Spleen (tissue), 13 donors: ENCODE measurements at places on chromosomes 4 and X. TPM values are rescaled to one million over a fixed set of nuclear protein-coding genes. Genes with fewer than 3 reads are reported as not detected.

- H3K4me1 ChIP-seq, result no peaks in the 10 kb centered on the region
- H3K36me3 ChIP-seq, result no peaks in the 10 kb centered on the region
- no peak overlapping the region for H3K4me3 ChIP-seq
- no peak for DNase-seq
- H3K27ac ChIP-seq, result no peak overlapping the region
- H3K27me3 ChIP-seq, result no peaks in the 10 kb centered on the region
Observed at GRCh38 chr4:98794565-98795205, 134.2 kb downstream of the EIF4E start.

DNA sequence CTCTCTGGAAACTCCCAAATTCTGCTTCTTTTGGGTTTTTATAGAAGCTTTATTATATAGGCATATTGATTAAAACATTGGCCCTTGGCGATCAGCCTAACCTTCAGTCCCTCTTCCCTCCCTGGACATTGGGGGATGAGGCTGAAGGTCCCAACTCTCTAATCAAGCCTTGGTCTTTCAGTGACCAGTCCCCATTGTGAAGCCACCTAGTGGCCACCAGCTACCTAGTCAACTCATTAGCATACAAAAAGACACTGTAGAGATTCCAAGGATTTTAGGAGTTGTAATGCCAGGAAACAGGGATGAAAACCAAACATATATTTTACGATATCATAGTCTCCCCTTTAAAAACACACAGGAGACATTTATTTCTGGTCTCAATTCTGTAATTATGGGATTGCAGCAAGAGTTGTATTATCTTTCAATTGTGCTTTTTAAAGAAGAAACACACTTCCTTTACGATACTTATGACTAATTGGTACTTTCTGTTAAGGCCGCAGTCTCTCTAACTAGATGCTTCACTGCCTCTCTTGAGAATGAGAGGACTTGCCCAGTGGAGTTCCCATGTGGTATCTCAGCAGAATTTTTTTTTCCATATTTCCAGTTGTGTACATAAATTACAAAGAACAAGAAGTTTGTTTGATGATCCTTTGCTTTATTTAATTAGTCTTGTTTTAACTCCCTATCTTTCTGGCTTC lies 58.2 kb downstream of the WDR17 start:
- no peak overlapping the region for H3K4me3 ChIP-seq
- no peaks in the 10 kb centered on the region for H3K27me3 ChIP-seq
- DNase-seq, result no peak
- H3K4me1 ChIP-seq, result no peaks in the 10 kb centered on the region
- no peaks in the 10 kb centered on the region for H3K36me3 ChIP-seq
- no peak overlapping the region for H3K27ac ChIP-seq

The TMEM31 gene
- not detected for total RNA-seq

The TCEAL5 gene
- total RNA-seq, result not detected

The CLNK gene
- 1.2 TPM for total RNA-seq

DNA sequence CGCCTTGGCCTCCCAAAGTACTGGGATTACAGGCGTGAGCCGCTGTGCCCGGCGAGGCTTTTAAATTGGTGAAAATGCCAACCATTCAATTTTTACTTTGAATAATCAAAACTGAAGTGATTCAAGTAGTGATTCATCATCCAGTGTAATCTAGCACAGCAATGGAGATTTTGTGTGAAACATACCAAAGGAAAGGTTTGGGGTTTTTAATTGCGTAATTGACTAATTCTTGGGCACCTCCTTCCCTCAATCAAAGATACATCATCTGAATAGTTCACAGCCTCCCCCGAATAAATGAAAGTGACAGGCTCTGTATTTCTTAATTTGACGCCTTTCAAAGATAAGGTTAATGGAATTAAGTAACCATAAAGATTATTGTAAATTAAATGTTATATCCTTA lies 69.0 kb downstream of the DMD start:
- H3K27me3 ChIP-seq, result no peaks in the 10 kb centered on the region
- no peak overlapping the region for H3K27ac ChIP-seq
- no peak for DNase-seq
- no peaks in the 10 kb centered on the region for H3K4me1 ChIP-seq
- no peaks in the 10 kb centered on the region for H3K36me3 ChIP-seq

GRCh38 chr4:120844528-120844921 lies 78.0 kb downstream of the PRDM5 start:
- DNase-seq, result no peak
- no peaks in the 10 kb centered on the region for H3K4me1 ChIP-seq
- no peak overlapping the region for H3K27ac ChIP-seq
- H3K27me3 ChIP-seq, result no peaks in the 10 kb centered on the region

GRCh38 chrX:27675493-27675892 lies 85.3 kb downstream of the DCAF8L2 start:
- H3K4me1 ChIP-seq, result no peaks in the 10 kb centered on the region
- no peaks in the 10 kb centered on the region for H3K36me3 ChIP-seq
- H3K27ac ChIP-seq, result no peak overlapping the region
- DNase-seq, result no peak
- H3K4me3 ChIP-seq, result no peak overlapping the region

The RAB33A gene
- total RNA-seq, result 3.4 TPM

- H3K27ac ChIP-seq, result no peak overlapping the region
- no peaks in the 10 kb centered on the region for H3K4me1 ChIP-seq
- no peak for DNase-seq
- H3K27me3 ChIP-seq, result no peaks in the 10 kb centered on the region
- no peaks in the 10 kb centered on the region for H3K36me3 ChIP-seq
Observed at GRCh38 chr4:130293692-130294091, 1197.7 kb downstream of the C4orf33 start.

GRCh38 chrX:154000051-154000450 lies 19.7 kb downstream of the IRAK1 start:
- DNase-seq, result no peak
- no peak overlapping the region for H3K4me3 ChIP-seq
- no peaks in the 10 kb centered on the region for H3K27me3 ChIP-seq
- no peaks in the 10 kb centered on the region for H3K36me3 ChIP-seq
- H3K4me1 ChIP-seq, result peaks cover 12% of the 10 kb centered on the region
- H3K27ac ChIP-seq, result no peak overlapping the region

The LGI2 gene
- 0.39 TPM for total RNA-seq

DNA sequence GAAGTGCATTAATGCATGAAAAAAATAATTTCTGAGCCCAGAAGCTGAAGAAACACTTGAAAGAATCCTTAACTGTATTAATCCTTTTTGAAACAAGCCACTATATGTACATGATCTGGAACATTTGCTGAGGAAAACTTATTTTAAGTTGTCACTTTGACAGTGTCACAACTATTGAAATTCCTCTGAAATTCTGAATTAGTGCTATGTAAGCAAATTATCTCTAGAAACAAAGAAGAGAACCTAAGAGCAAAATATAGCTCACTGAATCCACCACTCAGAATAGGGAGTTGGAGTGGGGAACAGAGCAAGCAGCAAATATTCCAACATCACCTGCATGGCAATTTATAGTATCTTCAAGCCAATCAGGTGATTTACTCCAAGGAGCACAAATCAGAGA lies 34.6 kb upstream of the FAM47C start:
- no peaks in the 10 kb centered on the region for H3K27me3 ChIP-seq
- no peak overlapping the region for H3K4me3 ChIP-seq
- no peaks in the 10 kb centered on the region for H3K4me1 ChIP-seq
- no peaks in the 10 kb centered on the region for H3K36me3 ChIP-seq
- no peak overlapping the region for H3K27ac ChIP-seq
- no peak for DNase-seq

The UGT2B15 gene
- total RNA-seq, result not detected

DNA sequence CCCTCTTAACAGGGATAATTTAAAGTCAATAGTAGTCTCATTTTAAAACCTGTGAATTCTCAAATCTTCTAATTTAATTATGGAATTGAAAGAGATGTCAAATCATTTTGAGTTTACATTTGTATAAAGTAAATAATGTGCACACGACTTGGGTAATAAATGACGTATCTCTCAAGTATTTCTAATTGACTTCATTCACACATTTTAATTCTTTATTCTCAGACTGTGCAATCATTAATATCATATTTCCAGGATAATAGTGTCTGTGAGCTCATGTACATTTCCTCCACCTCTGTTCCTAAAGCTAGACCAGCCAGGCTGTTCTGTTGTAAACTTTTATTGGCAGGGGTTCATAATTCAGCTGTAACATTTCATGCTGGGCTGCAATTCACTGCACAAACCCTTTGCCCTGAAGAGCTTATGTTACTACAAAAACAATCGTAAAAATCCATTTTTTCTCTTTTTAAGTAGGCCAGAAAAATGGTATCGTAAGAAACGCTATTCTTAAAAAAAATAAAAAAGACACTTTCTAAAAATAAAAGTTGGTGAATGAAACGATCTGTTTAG lies 1103.1 kb upstream of the TENM3 start:
- H3K36me3 ChIP-seq, result no peaks in the 10 kb centered on the region
- no peaks in the 10 kb centered on the region for H3K27me3 ChIP-seq
- no peak for DNase-seq

DNA sequence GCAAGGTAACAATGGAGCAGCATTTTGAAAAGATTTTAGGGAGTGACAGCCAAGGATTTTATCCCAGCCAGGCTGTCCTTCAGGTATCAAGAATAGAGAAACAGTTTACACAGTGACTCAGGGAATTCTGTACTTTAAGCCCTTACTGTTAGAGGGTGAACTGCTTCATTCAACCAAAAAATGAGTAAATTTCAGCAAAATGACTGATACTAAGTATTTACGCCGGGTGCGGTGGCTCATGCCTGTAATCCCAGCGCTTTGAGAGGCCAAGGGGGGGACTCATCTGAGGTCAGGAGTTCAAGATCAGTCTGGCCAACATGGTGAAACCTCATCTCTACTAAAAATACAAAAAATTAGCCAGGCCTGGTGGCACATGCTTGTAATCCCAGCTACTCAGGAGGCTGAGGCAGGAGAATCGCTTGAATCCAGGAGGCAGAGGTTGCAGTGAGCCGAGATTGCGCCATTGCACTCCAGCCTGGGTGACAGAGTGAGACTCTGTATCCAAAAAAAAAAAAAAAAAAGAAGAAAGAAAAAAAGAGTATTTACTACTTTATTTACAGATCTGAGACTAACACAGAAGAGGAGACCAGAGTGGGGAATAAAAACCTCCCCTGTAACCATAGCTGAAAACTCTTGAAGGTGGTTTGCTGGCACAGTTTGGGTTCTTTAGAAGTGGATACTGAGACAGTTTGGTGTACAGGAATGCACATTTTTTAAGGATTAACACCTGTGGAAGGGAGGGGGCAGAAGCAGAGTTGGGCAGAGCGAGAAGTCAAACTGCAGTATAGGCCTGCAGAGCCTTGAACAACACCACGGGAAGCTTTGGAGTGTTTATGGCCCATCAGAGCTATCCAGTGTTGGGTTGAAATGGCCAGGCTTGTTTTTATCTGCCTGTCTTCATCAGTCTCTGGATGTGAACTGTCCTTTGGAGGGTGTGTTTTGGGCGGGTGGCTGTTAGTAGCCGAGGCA lies 40.5 kb downstream of the TMEM131L start:
- no peak overlapping the region for H3K4me3 ChIP-seq
- no peaks in the 10 kb centered on the region for H3K36me3 ChIP-seq
- no peaks in the 10 kb centered on the region for H3K27me3 ChIP-seq
- no peak overlapping the region for H3K27ac ChIP-seq
- H3K4me1 ChIP-seq, result peaks cover 88% of the 10 kb centered on the region

The HDAC8 gene
- total RNA-seq, result 33.3 TPM

GRCh38 chr4:37243722-37244582 lies 591 bp upstream of the NWD2 start:
- H3K27me3 ChIP-seq, result peaks cover 86% of the 10 kb centered on the region
- no peak overlapping the region for H3K4me3 ChIP-seq
- DNase-seq, result no peak
- no peaks in the 10 kb centered on the region for H3K4me1 ChIP-seq

- DNase-seq, result no peak
- H3K4me3 ChIP-seq, result no peak overlapping the region
- H3K27ac ChIP-seq, result no peak overlapping the region
- H3K4me1 ChIP-seq, result no peaks in the 10 kb centered on the region
- H3K27me3 ChIP-seq, result no peaks in the 10 kb centered on the region
- no peaks in the 10 kb centered on the region for H3K36me3 ChIP-seq
Observed at GRCh38 chrX:155679715-155680114, 67.0 kb upstream of the TMLHE start.

The PRSS12 gene
- total RNA-seq, result not detected

DNA sequence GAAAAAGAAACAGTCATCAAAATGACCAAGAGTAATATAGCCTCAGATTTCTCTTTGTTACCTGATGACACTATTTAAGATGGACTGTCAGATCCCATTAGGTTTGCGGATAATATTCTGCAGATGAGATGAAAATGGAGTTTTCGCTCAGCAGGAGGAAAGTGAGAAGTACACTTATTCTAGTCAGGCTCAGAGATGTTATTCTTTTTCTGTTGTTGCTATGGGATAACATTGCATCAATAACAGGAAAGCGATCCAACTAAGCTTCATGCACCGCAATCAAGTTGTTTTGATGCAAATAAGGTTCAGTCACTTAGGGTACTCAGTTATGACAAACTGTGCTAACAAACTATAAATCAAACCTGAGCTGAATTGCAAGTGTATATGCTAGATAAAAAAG lies 415.0 kb downstream of the CCSER1 start:
- H3K27me3 ChIP-seq, result no peaks in the 10 kb centered on the region
- H3K36me3 ChIP-seq, result no peaks in the 10 kb centered on the region
- no peak for DNase-seq
- no peak overlapping the region for H3K4me3 ChIP-seq
- no peaks in the 10 kb centered on the region for H3K4me1 ChIP-seq

The UGT8 gene
- total RNA-seq, result 6.6 TPM

DNA sequence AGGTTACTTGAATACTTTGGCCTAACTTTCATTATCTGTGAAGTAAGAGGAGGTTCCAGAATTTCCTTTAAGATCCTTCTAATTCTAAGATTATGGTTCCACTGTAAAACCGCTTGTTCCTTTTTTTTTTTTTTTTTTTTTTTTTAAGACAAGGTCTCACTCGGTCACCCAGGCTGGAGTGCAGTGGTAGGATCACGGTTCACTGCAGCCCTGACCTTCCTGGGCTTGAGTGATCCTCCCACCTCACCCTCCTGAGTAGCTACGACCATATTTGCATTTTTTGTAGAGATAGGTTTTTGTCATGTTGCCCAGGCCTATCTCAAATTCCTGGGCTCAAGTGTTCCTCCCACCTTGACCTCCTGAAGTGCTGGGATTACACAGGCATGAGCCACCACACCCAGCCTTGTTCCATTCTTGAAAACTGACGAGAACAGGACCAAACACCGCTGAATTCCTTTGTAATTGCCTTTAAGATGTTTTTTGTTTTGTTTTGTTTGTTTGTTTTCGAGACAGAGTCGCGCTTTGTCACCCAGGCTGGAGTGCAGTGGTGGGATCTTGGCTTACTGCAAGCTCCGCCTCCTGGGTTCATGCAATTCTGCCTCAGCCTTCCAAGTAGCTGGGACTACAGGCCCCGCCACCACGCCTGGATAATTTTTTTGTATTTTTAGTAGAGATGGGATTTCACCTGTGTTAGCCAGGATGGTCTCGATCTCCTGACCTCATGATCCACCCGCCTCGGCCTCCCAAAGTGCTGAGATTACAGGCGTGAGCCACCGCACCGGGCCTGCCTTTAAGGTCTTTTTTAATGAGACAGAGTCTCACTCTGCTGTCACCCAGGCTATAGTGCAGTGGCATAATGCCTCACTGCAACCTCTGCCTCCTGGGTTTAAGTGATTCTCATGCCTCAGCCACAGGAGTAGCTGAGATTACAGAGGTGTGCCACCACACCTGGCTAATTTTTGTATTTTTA lies 6.8 kb downstream of the PDS5A start:
- H3K4me3 ChIP-seq, result no peak overlapping the region
- no peaks in the 10 kb centered on the region for H3K27me3 ChIP-seq
- peak overlapping the region; percentile 17 for H3K27ac ChIP-seq
- H3K36me3 ChIP-seq, result peaks cover 86% of the 10 kb centered on the region
